ENCODE measurements at places on chromosomes 1 and 21.
A peak's percentile ranks its signal among the peaks of the same experiment; 100 is the strongest.

DNA sequence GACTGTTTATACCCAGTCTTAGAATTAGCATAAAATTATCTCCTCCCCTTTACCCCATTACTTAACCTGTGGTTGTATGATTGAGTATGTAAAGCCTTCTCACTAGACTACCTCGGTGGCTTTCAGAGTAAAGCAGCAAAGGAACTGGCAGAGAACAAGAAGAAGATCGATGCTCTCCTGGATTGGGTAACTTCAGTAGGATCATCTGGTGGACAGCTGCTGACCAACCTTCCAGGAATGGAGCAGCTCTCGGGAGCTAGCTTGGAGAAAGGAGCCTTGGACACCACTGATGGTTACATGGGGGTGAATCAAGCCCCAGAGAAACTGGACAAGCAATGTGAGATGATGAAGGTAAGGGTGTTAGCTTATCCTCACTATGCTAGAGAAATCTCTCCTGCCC, 138.6 kb upstream of the BMP8A start:
- no peak for DNase-seq

GRCh38 chr21:29711236-29711635, 228.6 kb downstream of the GRIK1 start:
- no peak for DNase-seq

GRCh38 chr1:167460836-167461235, 57.5 kb downstream of the CD247 start:
- DNase-seq = no peak

DNA sequence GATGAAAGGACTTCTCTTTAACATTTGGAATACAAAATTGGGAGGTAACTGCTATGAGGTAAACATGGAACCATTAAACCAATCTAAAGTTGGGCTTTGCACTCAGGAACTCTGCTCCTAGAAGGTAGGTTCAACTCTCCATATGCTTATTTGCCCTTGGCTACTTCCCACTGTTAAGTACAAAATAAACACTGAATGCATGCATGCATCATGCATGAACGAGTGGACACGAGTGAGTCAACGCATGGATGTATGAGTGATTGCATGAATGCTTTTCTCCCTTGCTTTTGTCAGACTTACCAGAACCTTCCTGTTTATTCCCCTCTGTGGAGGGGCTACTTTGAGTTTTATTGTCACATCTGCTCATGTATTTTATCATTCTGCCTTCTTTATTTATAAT, 42.4 kb upstream of the RUNX1 start:
- no peak for DNase-seq

GRCh38 chr1:18373882-18374493, 106.7 kb upstream of the KLHDC7A start:
- DNase-seq = no peak

- DNase-seq = peak; percentile 23
Measured at GRCh38 chr1:198564716-198565115, 24.2 kb upstream of the ATP6V1G3 start.

DNA sequence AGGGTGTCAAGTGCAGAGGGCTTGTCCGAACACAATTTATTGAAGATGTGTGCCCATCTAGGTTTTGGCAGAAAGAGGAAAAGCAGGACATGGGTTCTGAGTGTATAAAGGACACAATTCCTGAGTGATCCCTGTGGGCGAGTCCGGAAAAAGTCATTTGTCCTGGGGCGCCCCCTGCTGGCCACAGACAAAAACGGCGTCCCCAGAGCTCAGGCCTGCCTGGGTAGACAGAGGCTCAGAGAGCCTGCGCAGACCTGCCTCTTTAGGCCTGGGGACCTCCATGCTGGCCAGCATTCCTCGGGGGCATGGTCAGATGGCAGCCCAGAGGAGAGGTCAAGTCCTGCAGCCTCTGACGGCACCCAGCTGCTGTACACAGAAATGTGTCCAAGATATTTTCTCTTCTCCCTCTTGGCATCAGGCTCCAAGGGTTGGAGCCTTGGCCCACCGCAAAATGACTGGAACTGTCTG, 65.5 kb upstream of the LRP8 start:
- DNase-seq = peak; percentile 63

DNA sequence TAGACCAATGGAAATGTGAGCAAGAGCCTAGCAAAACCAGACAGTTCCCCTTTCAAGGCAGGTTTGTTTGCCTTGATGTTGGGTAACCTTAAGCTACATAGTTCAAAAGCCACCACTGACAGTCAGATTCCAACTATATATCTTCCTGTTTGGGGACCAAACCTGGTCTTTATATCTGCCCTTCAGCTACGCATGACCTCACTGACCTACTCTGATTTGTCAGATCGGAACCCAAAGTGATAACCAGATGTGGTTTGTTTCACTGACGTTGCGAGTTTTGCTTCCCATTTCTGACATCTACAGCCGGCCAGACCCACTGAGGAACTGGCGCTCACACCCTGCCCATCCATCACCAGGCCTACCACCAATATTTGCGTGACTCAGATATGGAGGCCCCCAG, 361.1 kb upstream of the CHRM3 start:
- DNase-seq = no peak
